ENCODE measurements at places on chromosomes 16 and 17. TPM values are rescaled to one million over a fixed set of nuclear protein-coding genes. Genes with fewer than 3 reads are reported as not detected.

The FNDC8 gene
- not detected for total RNA-seq

The ACSM2A gene
- total RNA-seq, result not detected

DNA sequence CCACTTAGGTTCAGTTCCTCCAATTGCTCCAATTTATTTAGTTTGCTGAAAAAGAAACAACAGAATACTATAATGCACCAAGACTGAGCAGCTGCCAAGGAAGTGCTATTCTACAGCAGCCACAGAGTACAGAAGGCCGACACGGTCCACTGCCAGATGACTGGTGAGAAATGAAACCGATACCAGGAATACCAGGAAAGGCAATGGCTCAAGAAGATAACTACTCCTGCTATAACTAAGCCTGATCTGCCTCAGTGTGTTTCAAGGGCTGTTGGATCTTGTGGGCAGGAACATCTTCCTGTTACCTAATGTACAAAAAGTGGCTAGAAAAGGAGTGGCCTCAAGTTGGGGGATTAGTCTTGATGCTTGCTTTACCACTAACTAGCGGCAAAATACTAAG lies 32.8 kb downstream of the MARVELD3 start:
- no peaks in the 10 kb centered on the region for H3K36me3 ChIP-seq
- H3K4me3 ChIP-seq, result no peak overlapping the region
- no peak for DNase-seq

DNA sequence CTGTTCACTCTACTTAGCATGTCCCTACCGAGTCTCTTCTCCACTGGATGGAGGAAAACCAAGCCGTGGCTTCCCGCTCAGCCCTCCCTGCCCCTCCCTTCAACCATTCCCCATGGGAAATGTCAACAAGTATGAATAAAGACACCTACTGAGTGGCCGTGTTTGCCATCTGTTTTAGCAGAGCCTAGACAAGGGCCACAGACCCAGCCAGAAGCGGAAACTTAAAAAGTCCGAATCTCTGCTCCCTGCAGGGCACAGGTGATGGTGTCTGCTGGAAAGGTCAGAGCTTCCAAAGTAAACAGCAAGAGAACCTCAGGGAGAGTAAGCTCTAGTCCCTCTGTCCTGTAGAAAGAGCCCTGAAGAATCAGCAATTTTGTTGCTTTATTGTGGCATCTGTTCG lies 2.8 kb upstream of the LPCAT2 start:
- H3K4me1 ChIP-seq, result peaks cover 9% of the 10 kb centered on the region
- H3K27ac ChIP-seq, result no peak overlapping the region
- DNase-seq, result no peak
- no peaks in the 10 kb centered on the region for H3K36me3 ChIP-seq
- no peak overlapping the region for H3K4me3 ChIP-seq
- no peaks in the 10 kb centered on the region for H3K27me3 ChIP-seq

GRCh38 chr16:88691129-88691813 lies 5.0 kb upstream of the SNAI3 start:
- H3K36me3 ChIP-seq, result no peaks in the 10 kb centered on the region
- no peak overlapping the region for H3K4me3 ChIP-seq
- no peak overlapping the region for H3K27ac ChIP-seq
- peaks cover 2% of the 10 kb centered on the region for H3K27me3 ChIP-seq
- H3K4me1 ChIP-seq, result peaks cover 2% of the 10 kb centered on the region

The NKD1 gene
- 17.4 TPM for total RNA-seq

The MRTFB gene
- total RNA-seq, result 45.1 TPM

The RNF222 gene
- total RNA-seq, result not detected

- no peak for DNase-seq
- no peak overlapping the region for H3K4me3 ChIP-seq
- no peaks in the 10 kb centered on the region for H3K4me1 ChIP-seq
- H3K27ac ChIP-seq, result no peak overlapping the region
Measured at GRCh38 chr16:55592306-55592705, 25.8 kb downstream of the CAPNS2 start.

- no peak overlapping the region for H3K4me3 ChIP-seq
- no peaks in the 10 kb centered on the region for H3K27me3 ChIP-seq
- no peaks in the 10 kb centered on the region for H3K36me3 ChIP-seq
- peaks cover 22% of the 10 kb centered on the region for H3K4me1 ChIP-seq
Measured at GRCh38 chr16:24984903-24985675, 30.1 kb downstream of the ARHGAP17 start.

DNA sequence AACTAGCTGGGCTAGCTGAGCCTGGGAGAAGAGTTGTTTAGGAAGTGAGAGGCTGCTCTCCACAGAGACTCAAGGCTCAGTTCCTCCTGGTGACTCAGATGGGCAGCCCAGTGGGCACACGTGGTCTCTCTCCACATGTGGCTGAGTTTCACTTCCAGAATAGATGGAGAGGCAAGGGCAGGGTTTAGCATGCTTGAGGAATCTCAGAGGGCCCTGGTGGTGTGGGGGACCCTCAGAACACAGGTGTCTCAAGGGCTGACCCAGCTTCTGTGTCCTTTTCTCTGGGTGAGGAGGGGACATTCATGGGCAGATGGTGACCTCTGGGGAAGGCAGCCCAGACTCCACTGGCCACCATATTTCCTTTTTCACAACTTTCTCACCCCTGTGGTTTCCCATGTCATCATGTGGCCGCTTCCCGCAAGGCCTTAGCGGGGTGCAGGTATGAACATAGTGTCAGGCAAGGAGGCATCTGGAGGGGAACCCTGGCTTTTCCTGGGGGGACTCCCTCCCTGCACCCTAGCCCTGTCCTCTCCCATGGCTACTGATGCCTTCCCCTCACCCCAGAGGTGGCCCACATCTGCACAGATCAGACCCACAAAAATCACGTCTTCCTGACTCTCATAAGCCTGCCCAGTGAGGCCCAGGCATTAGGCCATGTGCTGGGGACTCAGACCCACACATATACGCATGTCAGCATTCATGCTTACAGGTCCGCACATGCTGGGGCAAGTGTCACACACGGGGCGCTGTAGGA lies 3.3 kb downstream of the GRN start:
- H3K27me3 ChIP-seq, result no peaks in the 10 kb centered on the region
- H3K36me3 ChIP-seq, result no peaks in the 10 kb centered on the region
- peaks cover 5% of the 10 kb centered on the region for H3K4me1 ChIP-seq
- no peak overlapping the region for H3K27ac ChIP-seq

GRCh38 chr16:6317934-6318333 lies 1014.7 kb upstream of the RBFOX1 start:
- H3K36me3 ChIP-seq, result no peaks in the 10 kb centered on the region
- no peak overlapping the region for H3K27ac ChIP-seq
- H3K27me3 ChIP-seq, result no peaks in the 10 kb centered on the region

DNA sequence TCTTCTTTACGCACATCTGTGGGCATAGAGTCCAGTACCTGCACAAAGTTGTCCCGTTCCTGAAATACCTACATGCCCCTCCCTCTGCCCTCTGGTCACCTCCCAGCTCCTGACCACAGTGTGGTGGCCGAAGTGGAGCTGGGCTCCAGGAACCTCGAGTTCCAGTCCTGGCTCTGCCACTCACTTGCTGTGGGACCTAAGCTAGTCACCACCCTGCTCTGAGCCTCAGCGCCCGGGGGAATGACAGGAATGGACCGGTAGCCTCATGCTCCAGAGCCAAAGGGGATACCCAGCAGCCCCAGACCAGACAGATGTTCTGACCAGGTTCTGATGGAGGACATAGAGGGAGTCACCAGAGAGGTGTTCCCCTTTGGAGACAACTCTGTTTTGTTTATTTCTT lies 26.7 kb upstream of the ITGA3 start:
- no peaks in the 10 kb centered on the region for H3K27me3 ChIP-seq
- H3K4me1 ChIP-seq, result peaks cover 8% of the 10 kb centered on the region
- no peaks in the 10 kb centered on the region for H3K36me3 ChIP-seq
- H3K27ac ChIP-seq, result no peak overlapping the region

GRCh38 chr16:78591682-78592103 lies 492.2 kb downstream of the WWOX start:
- H3K27me3 ChIP-seq, result no peaks in the 10 kb centered on the region
- no peak overlapping the region for H3K27ac ChIP-seq
- no peak overlapping the region for H3K4me3 ChIP-seq

The OR3A2 gene
- total RNA-seq, result 1.9 TPM

- no peak overlapping the region for H3K4me3 ChIP-seq
- no peaks in the 10 kb centered on the region for H3K36me3 ChIP-seq
- no peak for DNase-seq
- H3K27me3 ChIP-seq, result no peaks in the 10 kb centered on the region
Measured at GRCh38 chr17:55437159-55437605, 15.5 kb upstream of the MMD start.

- H3K4me1 ChIP-seq, result no peaks in the 10 kb centered on the region
- no peaks in the 10 kb centered on the region for H3K27me3 ChIP-seq
- no peak for DNase-seq
- no peaks in the 10 kb centered on the region for H3K36me3 ChIP-seq
- no peak overlapping the region for H3K4me3 ChIP-seq
- no peak overlapping the region for H3K27ac ChIP-seq
Measured at GRCh38 chr16:23016368-23016767, 132.9 kb downstream of the USP31 start.

DNA sequence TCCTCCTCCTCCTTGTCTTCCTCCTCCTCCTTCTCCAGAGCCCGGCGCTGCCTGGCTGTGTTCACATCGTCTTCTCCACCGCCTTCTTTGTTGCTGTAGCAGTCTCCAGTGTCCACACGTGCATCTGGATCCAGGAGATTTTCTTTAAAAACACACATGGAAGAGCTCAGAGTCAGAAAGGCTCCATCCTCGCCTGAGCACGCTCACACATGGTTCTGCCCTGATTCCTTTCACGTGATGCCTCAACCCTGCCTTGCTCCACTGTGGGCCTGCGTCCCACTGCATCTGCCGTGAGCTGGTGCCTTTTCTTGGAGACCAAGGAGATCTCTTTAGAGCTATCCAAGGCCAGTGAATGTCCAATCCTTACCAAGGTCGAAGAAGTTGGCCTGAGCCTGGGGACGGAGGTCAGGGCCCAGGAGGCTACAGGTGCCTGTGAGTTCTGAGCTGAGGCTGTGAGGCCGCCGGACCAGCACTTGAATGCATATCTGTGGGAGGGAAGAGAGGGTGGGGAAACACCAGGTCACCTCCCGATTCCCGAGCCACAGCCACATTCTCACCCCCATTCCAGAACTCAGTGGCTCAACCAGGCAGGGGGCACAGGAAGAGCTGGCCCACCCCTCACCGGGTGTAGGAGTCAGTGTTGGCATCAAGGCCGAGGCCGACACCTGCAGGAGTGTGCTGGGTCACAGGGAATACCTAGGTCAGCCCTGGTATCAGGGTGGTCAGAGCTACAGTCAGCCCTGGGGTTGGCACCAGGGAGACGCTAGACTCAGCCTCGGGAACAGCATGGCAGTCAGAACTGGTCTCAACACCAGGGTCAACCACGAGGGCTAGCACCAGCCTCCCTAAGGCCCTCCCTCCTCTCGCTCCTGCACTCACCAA lies 37.6 kb downstream of the HASPIN start:
- no peak for DNase-seq
- no peak overlapping the region for H3K27ac ChIP-seq
- no peak overlapping the region for H3K4me3 ChIP-seq
- H3K4me1 ChIP-seq, result no peaks in the 10 kb centered on the region
- H3K36me3 ChIP-seq, result no peaks in the 10 kb centered on the region

The ITGAL gene
- total RNA-seq, result 2.0 TPM

GRCh38 chr17:77174928-77175661 lies 34.3 kb downstream of the SEC14L1 start:
- no peak overlapping the region for H3K4me3 ChIP-seq
- DNase-seq, result no peak
- H3K27me3 ChIP-seq, result no peaks in the 10 kb centered on the region
- H3K36me3 ChIP-seq, result no peaks in the 10 kb centered on the region
- H3K27ac ChIP-seq, result no peak overlapping the region
- no peaks in the 10 kb centered on the region for H3K4me1 ChIP-seq

DNA sequence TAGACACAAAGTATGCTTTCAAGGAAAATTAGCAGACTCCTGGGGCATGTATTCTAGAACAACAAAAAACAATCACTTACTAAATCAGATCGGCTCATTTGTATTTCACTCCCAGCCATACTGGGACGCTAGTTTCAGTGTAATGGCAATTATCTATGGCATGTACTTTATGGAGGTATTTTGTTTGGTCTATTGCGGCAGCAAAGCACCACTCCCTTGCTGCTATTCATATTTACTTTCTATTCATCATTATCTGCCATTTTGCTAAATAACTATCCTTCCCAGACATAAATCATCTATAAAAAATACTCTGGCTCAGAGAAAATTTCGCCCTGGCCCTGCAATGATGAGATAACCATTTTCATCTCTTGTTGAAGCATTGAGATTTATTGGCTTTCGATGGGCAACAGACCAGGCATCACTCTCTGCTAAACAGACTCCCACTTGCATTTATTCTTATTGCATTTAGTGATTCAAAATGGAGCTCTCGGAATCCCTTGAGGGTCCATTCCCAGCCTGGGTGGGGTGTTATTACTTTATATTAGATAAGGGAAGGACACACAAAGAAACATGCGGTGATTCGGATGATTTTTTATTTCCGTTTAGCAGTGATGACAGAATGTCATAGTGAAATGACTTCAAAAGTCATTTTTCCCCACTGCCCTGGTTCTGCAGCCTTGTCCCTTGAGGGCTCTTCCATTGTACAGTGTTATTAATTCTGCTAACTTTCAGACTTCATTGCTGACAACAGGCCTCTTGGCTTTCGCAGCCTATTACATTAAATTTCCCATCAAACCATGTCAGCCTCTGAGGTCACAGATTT lies 225.8 kb downstream of the IRX3 start:
- H3K27me3 ChIP-seq, result no peaks in the 10 kb centered on the region
- DNase-seq, result no peak
- H3K36me3 ChIP-seq, result no peaks in the 10 kb centered on the region
- H3K4me1 ChIP-seq, result peaks cover 1% of the 10 kb centered on the region

The MEIOC gene
- total RNA-seq, result not detected

The SBK1 gene
- 1.1 TPM for total RNA-seq

- H3K27ac ChIP-seq, result no peak overlapping the region
- H3K36me3 ChIP-seq, result no peaks in the 10 kb centered on the region
- H3K4me1 ChIP-seq, result peaks cover 16% of the 10 kb centered on the region
- no peaks in the 10 kb centered on the region for H3K27me3 ChIP-seq
- no peak overlapping the region for H3K4me3 ChIP-seq
- DNase-seq, result peak; percentile 70
Measured at GRCh38 chr17:32659419-32659842, 172.6 kb downstream of the CDK5R1 start.

- no peaks in the 10 kb centered on the region for H3K4me1 ChIP-seq
- H3K36me3 ChIP-seq, result no peaks in the 10 kb centered on the region
- H3K27ac ChIP-seq, result no peak overlapping the region
- H3K27me3 ChIP-seq, result no peaks in the 10 kb centered on the region
Measured at GRCh38 chr16:63749276-63749675, 1372.6 kb downstream of the CDH11 start.

- H3K36me3 ChIP-seq, result no peaks in the 10 kb centered on the region
- H3K27me3 ChIP-seq, result no peaks in the 10 kb centered on the region
- no peak overlapping the region for H3K4me3 ChIP-seq
- H3K4me1 ChIP-seq, result peaks cover 9% of the 10 kb centered on the region
- peak; percentile 59 for DNase-seq
Measured at GRCh38 chr16:12228602-12229499, 252.3 kb downstream of the SNX29 start.

GRCh38 chr17:79777894-79778503 lies at the start of gene CBX2:
Gene CBX2 (plus strand): TSS chr17:79778148. CDS start chr17:79778236, 88 bp downstream.
- H3K27me3 ChIP-seq, result no peaks in the 10 kb centered on the region
- H3K36me3 ChIP-seq, result no peaks in the 10 kb centered on the region
- H3K4me3 ChIP-seq, result peak within 1 kb of the TSS; percentile 55
- peak within 1 kb of the TSS; percentile 40 for H3K27ac ChIP-seq
- peak; percentile 90 for DNase-seq
- no peaks in the 10 kb centered on the region for H3K4me1 ChIP-seq

The TRIM72 gene
- not detected for total RNA-seq

Data from ovary (tissue), 10 donors.